ENCODE measurements at places on chromosomes 4 and X.

DNA sequence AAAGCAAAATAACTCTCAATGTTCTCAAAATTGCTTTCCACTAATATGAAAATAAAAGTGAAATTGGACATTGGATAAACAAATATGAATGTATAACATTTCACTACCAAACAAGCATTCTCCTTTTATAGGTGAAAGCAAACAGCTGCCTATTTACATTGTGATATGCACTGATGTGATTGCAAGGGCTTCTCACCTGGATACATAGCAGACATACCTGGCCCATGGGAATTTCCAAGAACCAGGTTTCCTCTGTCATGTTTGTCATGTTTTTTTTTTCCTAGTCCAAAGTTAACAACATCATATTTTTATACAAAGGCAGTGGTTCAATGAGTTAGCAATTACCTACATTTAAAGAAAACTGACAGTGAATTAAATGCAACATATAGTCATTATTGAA, 228.5 kb downstream of the ANKRD50 start:
- no peak for DNase-seq

DNA sequence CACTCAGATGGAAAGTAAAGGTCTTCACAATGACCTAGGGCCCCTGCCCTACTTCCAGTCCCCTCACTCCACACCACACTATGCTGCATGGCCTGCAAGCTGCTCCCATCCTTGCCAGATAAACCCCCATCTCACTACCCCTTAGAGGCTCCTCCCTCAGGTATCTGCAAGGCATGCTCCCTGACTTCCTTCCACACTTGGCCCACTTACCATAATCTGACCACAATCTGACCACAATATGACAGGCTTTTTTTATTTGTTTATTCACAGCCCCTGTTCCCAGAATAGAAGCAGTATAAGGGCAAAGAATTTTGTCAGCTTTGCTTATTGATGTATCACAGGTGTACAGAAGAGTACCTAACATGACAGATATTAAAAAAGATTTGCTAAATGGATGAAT, 124.7 kb downstream of the CAMK2D start:
- DNase-seq = peak; percentile 88

DNA sequence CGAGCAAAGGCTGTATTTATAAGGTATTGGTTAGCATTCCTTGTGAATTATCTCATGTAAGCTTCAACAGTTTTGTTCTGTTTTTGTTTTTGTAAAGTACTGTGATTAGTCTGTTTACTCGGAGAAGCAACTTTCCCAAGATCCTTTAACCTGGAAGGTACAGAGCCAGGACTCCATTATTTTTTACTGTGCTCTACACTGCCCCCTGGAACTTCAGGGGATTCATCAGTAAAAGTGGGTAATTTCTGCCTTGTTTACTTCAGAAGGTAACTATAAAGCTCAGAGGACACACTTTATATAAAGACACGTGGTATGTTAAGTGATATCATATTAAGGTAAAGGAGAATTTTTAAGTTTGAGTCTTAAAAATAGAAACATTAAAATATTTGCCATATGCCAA, 124.9 kb downstream of the IQCM start:
- DNase-seq = no peak

DNA sequence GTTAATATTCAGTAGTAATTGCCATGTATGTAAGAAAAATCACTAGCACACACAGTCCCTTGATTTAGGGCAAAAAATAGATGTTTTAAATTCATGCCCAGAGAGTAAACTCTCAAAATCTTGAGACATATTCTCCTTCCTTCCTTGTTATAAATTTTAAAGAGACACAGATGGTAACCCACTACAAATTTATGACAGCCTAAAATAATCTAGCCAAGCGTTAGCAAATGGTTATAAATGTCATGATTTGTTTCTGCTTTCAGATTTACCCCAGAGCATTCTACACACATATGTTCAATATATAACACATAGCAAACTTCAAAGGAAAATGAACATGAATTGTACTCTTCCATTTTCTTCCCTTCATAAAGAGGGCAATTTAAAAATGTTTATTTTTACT, 540.3 kb downstream of the TLL1 start:
- DNase-seq = no peak

DNA sequence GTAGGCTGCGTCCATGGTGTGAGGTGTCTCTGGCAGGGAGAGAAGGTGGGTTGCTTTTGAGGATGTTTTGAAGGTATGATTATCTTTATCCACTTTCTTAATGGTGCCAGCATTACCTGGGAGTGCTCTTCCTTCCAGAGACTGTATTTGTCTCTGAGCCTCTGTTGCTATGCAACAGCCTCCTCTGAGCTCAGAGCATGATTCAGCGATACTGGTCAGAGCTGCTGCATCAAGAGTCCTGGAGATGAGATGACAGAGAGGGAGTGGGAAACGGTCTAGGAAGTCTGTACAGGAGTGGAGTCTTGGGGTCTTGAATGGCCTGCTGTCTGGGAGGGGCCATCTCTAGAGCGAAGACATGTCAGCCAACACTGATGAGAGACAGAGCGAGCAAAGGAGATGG, 104.4 kb upstream of the RAB40AL start:
- DNase-seq = peak; percentile 41

DNA sequence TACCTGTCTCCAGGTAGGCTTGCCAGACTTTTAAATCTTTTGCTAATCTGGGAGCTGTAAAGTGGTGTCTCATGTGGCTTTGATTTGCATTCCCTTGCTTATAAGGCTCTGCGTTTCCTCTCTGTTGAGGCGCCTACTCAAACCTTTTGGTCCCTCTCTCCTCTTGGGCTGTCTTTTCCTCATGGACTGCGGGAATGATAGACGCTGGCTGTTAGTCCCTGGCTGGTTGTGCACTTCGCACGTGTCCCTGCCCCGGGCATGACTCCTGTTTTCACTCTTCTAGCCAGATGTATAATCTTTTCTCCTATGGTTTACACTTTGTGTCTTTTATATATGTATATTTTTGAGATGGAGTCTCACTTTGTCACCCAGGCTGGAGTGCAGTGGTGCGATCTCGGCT, 39.7 kb downstream of the RGS12 start:
- DNase-seq = no peak

DNA sequence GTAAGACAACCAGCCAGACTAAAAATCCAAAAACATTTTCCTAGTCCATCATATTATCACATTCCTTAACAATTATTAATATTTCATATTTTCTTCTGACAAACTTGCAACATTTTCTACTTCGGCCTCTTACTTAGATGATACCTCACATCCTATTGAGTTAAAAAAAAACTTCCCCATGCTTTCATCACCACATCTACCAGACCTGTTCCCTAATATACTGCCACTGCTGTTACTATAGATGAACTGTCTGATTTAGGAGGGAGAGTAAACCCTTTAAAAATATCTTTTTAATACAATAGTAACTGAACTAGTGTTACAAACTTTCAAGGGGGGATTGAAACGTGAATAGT, 1.5 kb downstream of the FAM200B start:
- no peak for DNase-seq

DNA sequence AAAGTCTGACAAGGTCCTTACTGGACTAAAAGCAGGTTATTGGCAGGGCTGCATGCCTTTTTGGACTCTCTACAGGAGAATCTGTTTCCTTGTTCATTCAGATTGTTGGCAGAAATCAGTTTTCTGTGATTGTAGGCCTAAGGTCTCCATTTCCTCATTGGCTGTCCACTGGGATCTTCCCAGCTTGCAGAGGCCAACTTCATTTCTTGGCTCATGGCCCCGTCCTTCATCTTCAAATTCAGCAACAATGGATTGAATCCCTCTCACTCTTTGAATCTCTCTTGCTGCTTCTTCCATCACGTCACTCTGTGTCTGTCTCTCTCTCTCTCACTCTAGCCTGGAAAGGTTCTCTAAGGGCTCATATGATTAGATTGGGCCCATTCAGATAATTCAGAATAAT, 14.9 kb upstream of the GLUD2 start:
- no peak for DNase-seq

GRCh38 chr4:127629371-127629770, 3.4 kb upstream of the INTU start:
- no peak for DNase-seq

GRCh38 chr4:40976343-40976742, 226.6 kb downstream of the NSUN7 start:
- DNase-seq = peak; percentile 79

DNA sequence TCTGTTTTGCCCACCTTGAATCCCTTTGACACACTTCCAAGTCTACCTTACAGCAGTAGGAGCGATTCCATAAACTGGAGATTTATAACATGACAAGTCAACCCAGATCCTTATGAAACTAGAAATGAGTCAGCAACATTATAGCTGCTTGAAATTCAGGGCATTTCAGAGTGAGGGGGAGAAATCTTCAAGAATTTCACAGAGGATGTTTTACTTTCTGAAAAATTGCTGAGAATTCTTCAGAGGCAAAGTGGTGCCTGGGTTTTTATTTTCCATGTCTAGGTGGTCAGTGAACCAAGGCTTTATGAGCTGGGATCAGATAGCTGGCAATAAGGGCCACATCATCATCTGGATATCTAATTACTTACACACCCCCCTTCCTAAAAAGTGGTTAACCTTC, 119.8 kb downstream of the PPARGC1A start:
- no peak for DNase-seq

GRCh38 chr4:107838861-107839565, 14.3 kb downstream of the SGMS2 start:
- no peak for DNase-seq

GRCh38 chr4:115090483-115091075, 22.8 kb downstream of the NDST4 start:
- peak; percentile 58 for DNase-seq

- no peak for DNase-seq
Observed at GRCh38 chr4:47002580-47002979, 9.2 kb upstream of the GABRA4 start.

DNA sequence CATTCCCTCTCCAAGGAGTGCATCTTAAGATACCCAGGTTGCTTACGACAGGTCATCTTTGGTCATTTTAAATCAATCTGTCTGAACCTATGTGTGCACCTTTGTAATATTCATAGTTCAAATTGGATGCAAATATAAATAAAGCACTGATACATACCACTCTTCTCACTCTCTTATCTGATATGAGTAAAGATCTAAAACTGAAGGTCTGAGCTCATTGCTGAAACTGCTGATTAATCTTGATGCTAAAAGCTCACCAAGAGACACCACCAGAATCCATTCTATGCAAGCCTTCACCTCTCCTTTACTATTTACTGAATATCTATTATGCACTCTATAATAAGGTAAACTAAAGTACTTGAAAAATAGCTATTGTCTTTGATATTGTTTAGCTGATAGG, 16.6 kb downstream of the HSD17B13 start:
- no peak for DNase-seq

DNA sequence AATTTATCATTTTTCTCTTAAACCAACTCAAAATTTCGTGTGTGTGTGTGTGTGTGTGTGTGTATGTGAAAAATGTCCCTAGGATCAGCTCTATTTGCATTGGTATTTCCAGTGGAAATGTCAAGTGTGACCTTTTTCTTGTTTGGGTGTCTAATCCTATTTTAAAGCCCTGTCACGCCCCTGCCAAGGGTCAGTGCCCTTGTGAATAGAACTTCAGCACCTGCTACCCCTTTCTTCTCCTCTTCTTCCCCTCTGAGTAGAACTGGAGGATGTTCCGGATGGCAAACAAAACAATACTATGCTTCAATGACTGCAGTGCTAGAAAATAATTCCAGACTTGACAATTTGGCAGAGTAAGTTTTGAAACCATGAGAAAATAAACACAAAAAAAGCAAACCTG, 67.3 kb downstream of the SPRY1 start:
- no peak for DNase-seq

DNA sequence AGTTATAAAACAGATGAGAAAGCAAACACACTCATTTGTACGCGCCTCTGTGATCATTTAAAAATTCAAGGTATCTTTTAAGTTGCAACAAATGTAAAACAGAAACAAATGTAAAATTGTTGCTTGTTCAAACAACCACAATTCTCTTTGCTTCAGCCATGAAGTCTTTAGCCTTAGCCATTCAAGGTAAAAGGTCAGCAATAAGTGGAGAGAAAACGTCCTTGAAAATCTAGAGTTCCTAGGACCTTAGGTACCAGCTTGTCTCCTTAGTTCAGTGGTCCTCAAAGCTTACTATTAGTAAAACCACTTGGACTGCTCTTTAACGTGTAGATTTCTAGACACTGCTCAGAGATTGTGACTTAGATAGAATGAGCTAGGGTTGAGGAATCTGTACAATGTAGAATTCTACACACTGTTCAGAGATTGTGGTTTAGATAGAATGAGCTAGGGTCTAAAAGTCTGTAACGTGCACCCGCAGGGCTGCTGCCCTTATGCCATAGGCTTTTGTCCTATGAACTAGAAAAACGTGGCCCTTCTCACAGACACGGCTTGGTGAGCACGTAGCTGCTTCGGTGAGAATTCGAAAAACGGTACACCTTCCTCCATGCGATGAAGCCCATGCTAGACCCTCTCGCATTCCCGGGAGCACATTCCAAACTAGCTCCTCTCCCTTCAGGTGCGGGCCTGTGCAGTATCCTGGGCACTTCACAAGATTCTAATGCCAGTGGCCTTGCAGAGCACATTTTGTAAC, 1.7 kb downstream of the PLAC8 start:
- DNase-seq = no peak

GRCh38 chrX:42976746-42977366, 198.9 kb upstream of the PPP1R2C start:
- DNase-seq = no peak

Data from PC-3 (cell line).